ENCODE measurements at places on chromosomes 6 and 20.

- no peak for DNase-seq
These were observed 41.5 kb downstream of the GRIK2 start for GRCh38 chr6:101435038-101435437.

DNA sequence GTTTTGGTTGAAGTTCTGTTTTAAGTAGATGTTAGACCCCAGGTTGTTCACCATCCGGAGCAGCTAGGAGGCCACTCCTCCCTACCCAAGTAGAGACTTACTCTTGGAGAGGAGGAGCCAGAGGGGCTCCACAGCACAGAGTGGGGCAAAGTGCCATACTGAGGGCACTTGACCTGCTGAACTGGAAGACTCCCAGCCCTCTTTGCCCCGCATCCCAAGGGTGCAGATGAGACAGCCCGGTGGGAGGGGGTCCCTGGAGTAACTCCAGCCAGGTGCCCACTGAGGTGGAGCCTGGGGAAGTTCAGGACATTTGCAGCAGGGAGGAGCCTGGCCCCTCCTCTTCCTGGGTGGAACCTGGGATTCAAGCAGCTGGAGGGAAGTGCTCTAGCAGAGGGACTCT is 102.1 kb upstream of the GPR6 start:
- DNase-seq = no peak

- no peak for DNase-seq
These were observed 11.2 kb downstream of the NEU1 start for GRCh38 chr6:31851485-31851832.

- DNase-seq = no peak
These were observed 8.8 kb downstream of the C20orf202 start for GRCh38 chr20:1212023-1212422.

GRCh38 chr6:53378208-53378607 is 29.5 kb upstream of the ELOVL5 start:
- no peak for DNase-seq

- peak; percentile 59 for DNase-seq
These were observed 82.2 kb downstream of the MYO6 start for GRCh38 chr6:75830959-75831885.

GRCh38 chr20:38680500-38681306 is 43.6 kb upstream of the SLC32A1 start:
- DNase-seq = peak; percentile 81

DNA sequence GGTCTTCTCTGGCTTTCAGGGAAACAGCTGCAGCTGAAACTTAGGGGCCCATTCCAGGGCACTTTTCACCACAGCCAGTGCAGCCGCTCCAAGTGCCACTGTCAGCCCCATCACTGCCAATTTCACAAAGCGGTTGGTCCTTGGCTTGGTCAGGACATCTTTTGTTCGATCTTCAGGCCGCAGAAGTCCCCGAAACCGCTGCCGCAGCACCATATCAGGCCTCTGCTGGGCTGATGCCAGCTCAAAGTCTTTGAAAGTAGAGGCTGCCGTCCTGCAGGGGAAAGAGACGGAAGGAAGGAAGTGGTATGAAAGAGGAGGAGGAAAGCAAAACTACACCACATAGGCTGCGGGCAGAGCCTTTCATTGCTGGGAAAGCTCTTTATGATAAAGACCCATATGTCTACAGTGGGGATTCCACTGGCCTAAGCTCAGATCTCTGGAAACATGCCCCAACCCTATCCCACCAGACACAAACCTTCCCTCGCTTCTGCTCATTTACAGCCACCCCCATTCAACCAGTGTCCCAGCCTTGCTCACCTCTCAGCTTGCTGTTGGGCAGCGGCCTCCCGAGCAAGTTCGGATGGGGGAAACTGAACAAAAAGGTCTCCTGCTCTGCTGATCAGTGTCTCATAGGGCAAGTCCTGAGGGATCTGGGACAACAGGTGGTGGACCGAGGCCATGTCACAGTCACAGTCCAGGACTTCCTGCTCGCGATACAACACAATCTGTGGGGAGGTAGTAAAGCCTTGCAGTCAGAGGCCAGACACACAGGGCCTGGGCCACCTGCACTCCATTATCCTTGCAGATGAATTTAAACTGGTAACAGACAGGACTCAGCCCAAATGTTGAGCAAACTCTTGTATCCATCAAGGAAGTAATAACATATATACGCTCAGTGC is 23.5 kb downstream of the TBC1D20 start:
- peak; percentile 88 for DNase-seq

GRCh38 chr20:4088766-4089165 is 73.4 kb upstream of the RNF24 start:
- DNase-seq = no peak

GRCh38 chr6:85390775-85391174 is 59.1 kb upstream of the NT5E start:
- no peak for DNase-seq

DNA sequence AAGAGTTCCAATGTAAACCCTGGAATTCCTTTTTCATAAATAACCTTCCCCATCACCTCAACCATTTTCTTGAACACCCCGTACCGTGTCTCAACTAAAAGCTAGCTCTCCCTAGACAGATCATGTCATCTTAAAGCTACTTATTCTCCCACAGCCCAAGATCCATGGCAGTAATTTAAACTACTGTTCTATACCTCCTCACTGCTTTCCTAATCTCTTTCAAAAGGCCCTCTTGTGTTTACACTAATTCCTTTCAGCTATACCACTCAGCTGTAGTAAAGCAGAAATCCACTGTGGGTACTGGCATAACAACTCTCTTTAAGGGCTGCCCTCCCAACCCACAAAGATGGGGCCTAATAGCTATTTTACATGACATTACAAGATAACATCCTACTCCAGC is 67.5 kb downstream of the RNGTT start:
- DNase-seq = no peak

- DNase-seq = no peak
These were observed 550 bp downstream of the C2 start for GRCh38 chr6:31927863-31928671.

DNA sequence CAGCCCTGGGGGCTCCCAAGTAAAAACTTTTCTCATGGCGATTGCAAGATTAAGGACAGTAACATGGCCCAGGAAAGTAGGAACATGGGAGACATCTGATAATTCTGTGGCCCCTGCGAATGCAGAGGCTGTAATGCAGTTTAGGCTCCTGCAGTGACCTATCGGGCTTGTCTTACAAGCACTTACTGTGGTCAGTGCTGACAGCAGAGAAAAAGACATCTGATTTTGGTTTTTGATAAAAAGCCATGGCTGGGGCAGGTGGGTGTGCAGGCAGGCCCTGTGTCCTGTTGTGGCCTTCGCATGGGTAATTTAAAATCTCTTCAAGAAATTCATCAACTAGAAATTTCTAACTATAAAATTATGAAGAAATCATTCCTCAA is 19.3 kb upstream of the CCN6 start:
- no peak for DNase-seq

- no peak for DNase-seq
These were observed 176.2 kb upstream of the SASH1 start for GRCh38 chr6:148166339-148166968.

- DNase-seq = no peak
These were observed 476 bp downstream of the MEA1 start for GRCh38 chr6:43013097-43013842.

DNA sequence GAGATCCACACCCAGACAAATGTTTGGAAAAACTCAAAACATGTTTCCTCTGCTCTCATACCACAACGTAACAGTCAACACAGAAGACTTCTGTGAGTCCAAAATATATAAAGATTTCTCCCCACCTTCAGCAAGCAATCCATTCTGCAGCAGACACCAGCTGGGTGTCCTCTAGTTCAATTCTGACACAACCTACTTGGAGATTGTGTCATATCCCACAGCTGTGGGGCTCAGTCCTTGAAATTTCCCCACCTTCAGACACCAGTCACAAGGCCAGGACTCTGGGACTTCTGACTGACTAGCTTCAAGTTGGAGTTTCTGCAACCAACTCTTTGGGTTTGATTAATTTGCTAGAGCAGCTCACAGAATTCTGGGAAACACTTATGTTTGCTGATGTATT is 244.8 kb upstream of the CDYL start:
- DNase-seq = no peak

DNA sequence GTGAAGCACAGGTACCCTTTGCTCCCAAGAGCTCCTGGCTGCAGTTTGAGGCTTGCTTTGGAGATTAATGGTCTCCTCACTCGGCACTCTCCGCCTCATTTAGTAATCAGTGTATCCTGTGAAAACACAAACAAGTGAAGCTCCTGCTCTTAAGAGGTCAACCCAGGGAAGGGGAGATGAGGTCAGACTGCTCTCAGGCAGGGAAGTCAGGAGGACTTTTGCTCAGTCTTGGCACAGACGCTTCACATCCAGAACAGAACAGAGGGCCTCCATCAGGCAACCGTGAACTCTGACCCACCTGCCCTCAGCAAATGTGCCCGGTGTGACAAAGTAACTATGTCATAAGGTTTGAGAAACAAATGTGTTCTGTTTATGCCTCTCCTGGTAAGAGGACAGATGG is 428.8 kb upstream of the JARID2 start:
- no peak for DNase-seq

DNA sequence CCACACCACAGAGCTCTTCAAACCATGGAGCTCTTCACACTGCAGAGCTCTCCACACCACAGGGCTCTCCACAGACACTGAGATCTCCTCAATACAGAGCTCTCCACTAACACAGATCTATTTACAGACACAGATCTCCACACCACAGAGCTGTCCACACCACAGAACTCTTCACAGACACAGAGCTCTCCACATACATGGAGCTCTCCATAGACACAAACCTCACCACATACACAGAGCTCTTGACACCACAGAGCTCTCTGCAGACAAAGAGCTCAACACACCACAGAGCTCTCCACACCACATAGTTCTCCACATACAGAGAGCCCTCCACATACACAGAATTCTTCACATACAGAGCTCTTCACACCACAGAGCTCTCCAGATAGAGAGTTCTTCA is 53.0 kb downstream of the ERMARD start:
- no peak for DNase-seq

DNA sequence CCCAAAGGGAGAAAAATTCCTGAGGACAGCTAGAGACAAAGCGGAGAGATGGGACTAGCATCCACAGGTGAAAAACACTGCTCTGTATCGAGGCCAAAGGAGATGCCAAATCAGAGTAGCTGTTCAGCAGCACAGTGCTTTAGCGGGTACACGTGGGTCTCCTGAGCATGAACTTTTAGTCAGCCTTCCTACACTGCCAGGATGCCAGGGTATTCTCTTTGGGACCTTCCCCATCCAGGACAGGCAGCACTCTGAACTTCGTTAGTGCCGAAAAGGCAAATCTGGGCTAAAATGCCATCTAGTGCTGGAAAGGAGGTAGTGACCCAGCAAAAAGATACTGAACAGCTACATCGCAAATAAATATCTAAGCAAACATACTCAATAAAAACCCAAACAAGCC is 64.9 kb downstream of the C6orf58 start:
- peak; percentile 61 for DNase-seq

GRCh38 chr6:89398762-89399525 is 13.1 kb downstream of the RRAGD start:
- no peak for DNase-seq

GRCh38 chr6:169159331-169159730 is 94.3 kb downstream of the THBS2 start:
- DNase-seq = no peak

GRCh38 chr6:16764188-16764950 is 3.1 kb upstream of the ATXN1 start:
- no peak for DNase-seq

GRCh38 chr6:27295301-27296079 is 16.6 kb downstream of the POM121L2 start:
- no peak for DNase-seq

GRCh38 chr6:44211284-44211683 is 5.4 kb upstream of the MYMX start:
- DNase-seq = no peak

DNA sequence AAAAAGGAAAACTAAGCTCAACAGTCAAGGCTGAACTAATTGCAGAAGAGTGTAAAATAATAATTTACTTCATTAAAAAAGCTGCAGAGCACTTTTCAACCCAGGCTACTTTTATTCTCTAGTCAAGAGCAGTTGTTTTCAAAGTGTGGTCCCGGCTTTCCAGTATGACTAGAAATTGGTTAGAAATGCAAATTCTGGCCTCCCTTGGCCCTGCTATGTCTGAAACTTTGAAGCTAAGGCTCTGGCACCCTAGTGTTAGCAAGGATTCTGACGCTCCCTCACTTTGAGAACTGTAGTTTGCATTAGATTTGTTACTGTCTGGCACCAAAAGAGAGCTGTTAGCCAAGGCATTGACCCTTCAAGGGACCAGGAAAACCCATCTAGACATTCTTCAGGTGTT is 9.5 kb upstream of the NXT1 start:
- DNase-seq = no peak

GRCh38 chr20:9409352-9409751 is 105.0 kb upstream of the LAMP5 start:
- DNase-seq = no peak

DNA sequence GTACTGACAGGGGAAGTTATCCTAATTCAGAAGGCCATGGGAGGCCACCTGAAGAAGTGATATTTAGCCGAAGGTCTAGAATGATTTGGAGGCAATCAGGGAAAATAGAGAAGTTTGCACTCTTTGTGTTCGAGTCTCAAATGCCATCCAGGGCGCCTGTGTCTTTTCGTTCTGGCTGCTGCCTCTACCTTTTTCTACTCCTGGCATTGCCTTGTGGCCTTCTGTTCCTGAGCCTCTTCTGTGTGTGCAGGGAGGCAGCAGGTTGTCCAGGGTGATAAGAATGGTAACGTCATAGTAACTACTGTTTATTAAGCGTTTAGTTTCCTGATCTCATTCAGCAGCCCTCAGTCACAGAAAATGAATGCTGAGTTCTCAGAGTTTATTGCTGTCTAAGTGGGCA is 252.1 kb downstream of the FARS2 start:
- DNase-seq = no peak

DNA sequence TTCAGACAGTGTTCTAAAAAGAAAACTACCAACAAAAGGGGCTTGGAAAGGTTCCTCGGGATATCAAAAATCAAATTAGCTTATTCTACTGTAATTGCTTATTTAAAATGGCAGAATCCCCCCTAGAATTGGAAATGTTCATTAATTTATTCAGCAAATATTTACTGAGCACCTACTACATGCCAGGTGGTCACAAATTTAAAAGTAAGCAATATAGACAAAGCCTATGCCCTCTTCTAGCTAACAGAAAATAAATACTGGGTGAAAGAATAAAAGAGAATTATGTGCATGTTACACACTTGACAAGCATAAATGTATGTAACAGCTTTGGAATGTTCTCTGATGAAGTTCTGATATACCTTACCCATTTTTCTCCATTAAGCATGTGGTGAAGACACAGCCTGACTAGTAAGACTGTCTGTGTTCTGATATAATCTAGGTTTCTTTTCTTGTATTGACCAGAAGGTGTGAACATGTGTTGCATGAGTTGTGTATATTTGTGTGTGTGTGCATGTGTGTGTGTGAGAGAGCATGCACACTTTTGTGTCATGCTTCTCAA is 606.7 kb upstream of the CITED2 start:
- DNase-seq = no peak

GRCh38 chr20:31605902-31606803 is 1.1 kb downstream of the ID1 start:
- DNase-seq = peak; percentile 73

DNA sequence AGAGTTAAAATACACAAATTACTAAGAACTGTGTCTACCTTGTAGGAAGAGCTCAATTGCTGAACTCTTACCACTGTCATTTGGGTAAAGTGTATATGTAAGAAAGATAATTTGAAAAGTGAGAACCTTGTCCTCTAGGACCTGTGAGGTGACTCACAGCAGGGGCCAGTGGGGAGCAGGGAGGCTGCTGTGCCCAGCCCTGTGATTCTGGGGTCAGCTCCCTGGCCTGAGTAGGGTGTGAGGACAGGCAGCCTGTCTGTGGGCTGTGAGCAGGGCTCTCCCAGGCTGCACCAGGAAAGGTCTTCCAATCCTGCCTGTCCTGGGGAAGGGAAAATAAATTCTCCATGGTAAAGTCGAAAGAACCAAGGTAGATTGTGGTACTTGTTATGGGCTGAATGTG is 27.3 kb upstream of the SIRPG start:
- DNase-seq = peak; percentile 68

All from activated CD4-positive, alpha-beta T cell treated with anti-CD3 and anti-CD28 coated beads, Interleukin-2, amount 10 ng/mL, durations not matched to agents 24 days and 14 days (primary cell).